ENCODE measurements at places on chromosomes 5 and 9. TPM values are rescaled to one million over a fixed set of nuclear protein-coding genes. Genes with fewer than 3 reads are reported as not detected.

The SHOC1 gene
- not detected for total RNA-seq

The TCF7 gene
- total RNA-seq: 0.41 TPM

The SPZ1 gene
- not detected for total RNA-seq

The MLANA gene
- not detected for total RNA-seq

The TTC33 gene
- 64.4 TPM for total RNA-seq

The ARID3C gene
- 0.82 TPM for total RNA-seq

The SOHLH1 gene
- total RNA-seq: not detected

The HRH2 gene
- 3.3 TPM for total RNA-seq

The C8G gene
- total RNA-seq: not detected

The OLFM1 gene
- 69.7 TPM for total RNA-seq

The ACOT12 gene
- total RNA-seq: 1.6 TPM

The RGS7BP gene
- 9.4 TPM for total RNA-seq

The MAMDC2 gene
- 2.0 TPM for total RNA-seq

The ROR2 gene
- 0.82 TPM for total RNA-seq

The SEC61B gene
- 40.4 TPM for total RNA-seq

The DRD1 gene
- 18.3 TPM for total RNA-seq

The GFI1B gene
- total RNA-seq: 0.41 TPM

The GLDC gene
- 13.5 TPM for total RNA-seq

The SH2D3C gene
- total RNA-seq: 6.1 TPM

The ARHGEF37 gene
- 1.2 TPM for total RNA-seq

The LIFR gene
- 48.1 TPM for total RNA-seq

The ANKS6 gene
- 2.4 TPM for total RNA-seq

The HAPLN1 gene
- total RNA-seq: 5.7 TPM

The FGF18 gene
- 0.82 TPM for total RNA-seq

The SPRY4 gene
- total RNA-seq: 4.5 TPM

The RNF180 gene
- 87.6 TPM for total RNA-seq

The PIGO gene
- 6.9 TPM for total RNA-seq

The EQTN gene
- total RNA-seq: 1.6 TPM

The SLC4A9 gene
- total RNA-seq: under 0.01 TPM

The CDC20B gene
- not detected for total RNA-seq

The ORM2 gene
- total RNA-seq: not detected

The PCDHGC4 gene
- 65.2 TPM for total RNA-seq

The NR2F1 gene
- 53.8 TPM for total RNA-seq

The INSL6 gene
- total RNA-seq: not detected

The PCDHGA6 gene
- 9.0 TPM for total RNA-seq

The PCDHA1 gene
- 8.6 TPM for total RNA-seq

The AMBP gene
- total RNA-seq: 0.82 TPM

The SLC6A19 gene
- total RNA-seq: not detected

The LCN15 gene
- total RNA-seq: not detected

The PRXL2C gene
- 6.9 TPM for total RNA-seq

The ROPN1L gene
- 1.2 TPM for total RNA-seq

The POU5F2 gene
- total RNA-seq: 2.0 TPM

The PCDHGB3 gene
- total RNA-seq: 8.2 TPM

The ELL2 gene
- total RNA-seq: 25.3 TPM

The CSF1R gene
- total RNA-seq: 5.3 TPM

The GALNT12 gene
- 0.82 TPM for total RNA-seq

The CER1 gene
- total RNA-seq: not detected

The GDF9 gene
- 1.2 TPM for total RNA-seq

The QRFP gene
- under 0.01 TPM for total RNA-seq

The TLR4 gene
- 4.9 TPM for total RNA-seq

The SLC25A46 gene
- total RNA-seq: 212 TPM

The PSAT1 gene
- 17.1 TPM for total RNA-seq

The TMEM252 gene
- total RNA-seq: not detected

The ZNF354C gene
- 55.0 TPM for total RNA-seq

The CCDC112 gene
- total RNA-seq: 87.6 TPM

The ST8SIA4 gene
- 76.2 TPM for total RNA-seq

The OTULIN gene
- 11.4 TPM for total RNA-seq
